ENCODE measurements at places on chromosomes 11 and 22.

GRCh38 chr11:1589996-1590395 lies 4.9 kb upstream of the KRTAP5-1 start:
- no peak for DNase-seq

- no peak for DNase-seq
Measured at GRCh38 chr11:120025606-120026335, 112.1 kb downstream of the TRIM29 start.

DNA sequence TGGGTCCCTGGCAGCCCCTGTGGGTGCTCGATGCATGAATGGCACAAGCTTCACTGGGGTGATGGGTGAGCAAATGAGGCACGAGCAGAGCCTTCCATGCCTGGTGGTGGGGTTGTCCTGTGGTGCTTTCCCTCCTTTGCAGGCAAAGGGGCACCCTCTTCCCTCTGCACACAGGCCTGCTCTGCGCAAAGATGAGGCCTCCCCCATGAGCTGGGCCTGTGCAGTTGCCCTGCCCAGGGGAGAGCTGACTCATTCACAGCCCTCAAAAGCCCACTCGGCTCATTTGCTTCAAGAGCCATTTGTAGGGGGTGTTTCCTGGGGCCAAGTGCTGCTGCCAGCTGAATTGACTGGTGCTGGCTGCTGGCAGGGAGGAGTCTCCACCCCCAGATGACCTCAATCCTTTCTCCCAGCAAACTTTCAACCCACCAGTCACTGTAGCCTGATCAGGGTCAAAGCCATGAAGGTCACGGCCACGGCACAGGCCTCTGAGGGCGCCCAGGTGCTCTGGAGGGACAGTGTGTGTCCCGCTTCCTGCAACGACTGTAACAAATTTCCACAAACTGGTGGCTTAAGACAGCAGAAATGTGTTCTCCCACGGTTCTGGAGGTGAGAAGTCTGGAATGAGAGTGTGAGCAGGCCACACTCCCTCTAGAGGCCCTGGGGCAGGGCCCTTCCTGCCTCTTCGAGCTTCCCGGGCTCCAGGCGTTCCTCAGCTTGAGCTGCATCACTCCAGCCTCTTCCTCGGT lies 48.8 kb upstream of the ANO1 start:
- no peak for DNase-seq

DNA sequence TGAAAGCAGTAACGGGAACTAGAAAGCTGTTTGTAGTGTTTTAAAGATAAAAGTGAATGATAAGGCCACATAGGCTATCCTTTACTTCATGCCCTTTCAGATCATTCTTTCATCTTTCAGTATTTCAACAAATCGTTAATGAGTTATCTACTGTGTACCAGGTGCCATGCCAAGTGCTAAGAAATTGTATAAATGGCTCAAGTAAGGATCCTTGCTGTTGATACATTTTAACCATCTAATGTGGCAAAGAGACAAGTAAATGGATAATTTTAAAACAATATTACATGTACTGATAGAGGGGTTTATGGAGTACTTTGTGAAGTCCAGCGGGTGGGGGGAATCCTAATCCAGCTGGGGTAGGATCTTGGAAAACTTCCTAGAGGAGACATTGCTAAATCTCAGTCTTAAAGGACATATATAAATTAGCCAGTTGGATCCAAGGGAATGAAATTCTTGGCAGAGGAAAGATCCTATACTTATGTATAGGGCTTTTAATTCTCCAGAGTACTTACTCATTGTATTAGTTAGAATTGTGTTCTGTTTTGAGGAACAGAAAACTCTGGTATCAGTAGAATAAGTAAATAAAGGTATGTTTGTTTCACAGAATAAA lies 119.4 kb downstream of the TRIM44 start:
- DNase-seq: no peak

DNA sequence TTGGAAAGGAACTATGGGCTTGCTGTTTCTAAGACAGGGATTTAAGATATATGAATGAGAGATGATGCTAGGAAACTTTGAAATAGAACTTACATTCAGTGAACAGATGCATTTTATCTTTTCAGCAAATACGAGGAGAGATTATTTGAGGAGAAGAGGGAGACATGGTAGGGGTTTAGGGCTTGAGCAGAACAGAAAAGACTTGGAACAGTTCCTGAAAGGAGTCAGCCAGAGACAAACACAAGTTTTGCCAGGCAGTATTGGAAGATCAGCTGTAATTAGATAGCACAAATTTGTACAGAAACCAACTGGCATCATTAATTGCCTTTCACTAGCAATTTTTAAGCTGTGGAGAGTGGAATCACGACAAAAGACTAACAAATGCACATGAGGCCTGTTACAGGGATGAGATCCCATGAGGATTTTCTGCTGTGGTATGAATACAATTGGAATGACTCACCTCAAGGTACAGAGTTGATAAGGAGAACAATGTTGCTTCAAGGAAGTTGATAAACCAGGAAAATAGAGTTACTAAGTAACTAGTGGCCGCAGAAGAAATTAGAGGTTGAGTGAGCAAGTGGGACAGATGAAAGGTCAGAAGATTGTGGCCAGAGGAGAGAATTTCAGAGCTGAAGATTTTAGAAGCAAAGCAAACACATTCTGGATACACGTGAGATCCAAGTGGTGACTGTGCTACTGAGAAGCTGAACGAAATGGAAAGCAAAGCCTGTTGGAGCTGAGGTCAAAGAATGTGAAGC lies 67.9 kb downstream of the CYB5R2 start:
- no peak for DNase-seq

GRCh38 chr11:20712912-20713311 lies 43.5 kb downstream of the NELL1 start:
- no peak for DNase-seq

DNA sequence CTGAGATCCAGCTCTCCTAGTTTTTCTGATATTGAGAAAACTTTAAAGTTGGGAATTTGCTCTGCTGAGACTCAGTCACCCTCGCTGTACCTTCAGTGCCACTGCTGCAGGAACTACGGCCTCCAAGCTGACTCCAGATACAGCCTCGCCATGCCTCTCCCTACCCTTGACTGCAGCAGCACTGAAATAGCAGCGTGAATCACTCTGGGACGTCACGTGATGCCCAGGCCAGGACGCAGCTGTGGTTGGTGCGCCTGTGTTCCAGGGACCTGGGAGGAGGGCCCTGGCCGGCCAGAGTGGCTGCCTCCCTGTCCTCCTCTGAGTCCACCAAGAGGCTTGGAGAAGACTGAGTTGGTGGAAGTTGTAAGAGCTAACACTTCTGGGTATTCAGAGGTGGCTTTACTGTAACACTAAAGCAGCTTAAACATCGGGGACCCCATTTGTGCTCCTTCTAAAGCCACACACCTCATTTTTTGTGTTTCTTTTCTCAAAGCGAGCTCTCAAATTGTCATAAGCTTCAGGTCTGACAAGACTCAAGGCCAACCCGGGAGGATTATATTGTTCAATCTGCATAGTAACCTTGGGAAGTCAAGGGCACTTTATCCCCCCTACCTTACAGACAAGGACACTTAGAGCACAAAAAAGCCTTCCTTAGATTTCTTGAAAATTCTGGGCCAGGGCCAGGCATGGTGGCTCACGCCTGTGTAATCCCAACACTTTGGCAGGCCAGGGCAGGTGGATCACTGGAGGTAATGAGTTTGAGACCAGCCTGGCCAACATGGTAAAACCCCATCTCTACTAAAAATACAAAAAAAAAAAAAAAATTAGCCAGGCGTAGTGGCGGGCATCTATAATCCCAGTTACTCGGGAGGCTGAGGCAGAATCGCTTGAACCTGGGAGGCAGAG lies 4.2 kb upstream of the STIP1 start:
- peak; percentile 86 for DNase-seq

- peak; percentile 26 for DNase-seq
Measured at GRCh38 chr11:3609416-3610265, 32.2 kb downstream of the ART5 start.

GRCh38 chr11:85737738-85738137 lies 51.7 kb upstream of the CCDC89 start:
- DNase-seq: no peak

- no peak for DNase-seq
Measured at GRCh38 chr11:44596525-44597276, 31.2 kb downstream of the CD82 start.

GRCh38 chr11:72844356-72844755 lies 30.1 kb downstream of the ATG16L2 start:
- DNase-seq: peak; percentile 49

DNA sequence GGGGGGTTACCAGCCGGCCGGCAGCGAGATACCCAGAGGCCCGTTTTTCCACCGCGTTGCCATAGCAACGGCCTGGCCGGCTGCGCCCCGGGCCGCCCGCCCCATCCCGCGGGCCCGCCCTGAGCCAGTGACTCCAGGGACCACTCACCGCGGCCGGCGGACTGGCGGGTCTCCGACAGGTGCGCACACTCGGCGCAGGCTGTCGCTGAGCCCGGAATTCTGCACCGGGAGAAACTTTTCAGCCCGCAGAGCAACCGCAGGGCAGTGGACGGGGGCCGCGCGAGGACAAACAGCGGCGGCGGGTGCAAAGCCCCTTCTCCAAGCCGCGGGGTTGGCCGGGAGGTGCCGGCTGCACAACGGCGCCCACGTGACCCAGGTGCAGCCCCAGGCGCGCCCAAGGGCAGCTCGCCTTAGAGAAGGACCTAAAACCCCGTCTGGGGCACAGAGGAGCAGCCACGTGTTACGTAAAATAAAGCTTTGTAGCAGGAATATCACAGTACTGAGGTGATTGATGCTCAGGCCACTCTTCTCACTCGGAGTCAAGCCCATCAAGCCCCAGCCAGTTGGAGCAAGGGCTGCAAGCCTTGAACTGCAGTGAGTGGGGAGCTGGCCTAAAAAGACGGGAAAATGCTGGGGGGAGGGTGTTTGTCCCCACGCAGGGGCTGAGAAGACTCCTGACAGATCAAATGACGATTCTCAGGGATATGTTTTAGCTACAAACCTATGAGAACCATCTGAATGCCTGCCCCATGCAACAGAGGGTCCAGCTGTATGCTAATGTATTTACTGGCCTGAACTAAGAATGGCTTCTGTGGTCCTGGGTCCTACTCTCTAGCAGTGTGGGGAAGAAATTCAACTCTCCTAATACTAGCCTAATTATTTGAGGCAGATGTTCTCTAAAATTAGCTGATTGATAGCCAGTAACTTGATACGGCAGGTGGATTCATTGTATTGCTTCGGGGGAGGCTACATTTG lies at the start of gene STK33:
Gene STK33 (minus strand): TSS at position 294 of the 975 bp plus-strand sequence. CDS start 119,323 bp downstream, outside the sequence.
- DNase-seq: no peak

DNA sequence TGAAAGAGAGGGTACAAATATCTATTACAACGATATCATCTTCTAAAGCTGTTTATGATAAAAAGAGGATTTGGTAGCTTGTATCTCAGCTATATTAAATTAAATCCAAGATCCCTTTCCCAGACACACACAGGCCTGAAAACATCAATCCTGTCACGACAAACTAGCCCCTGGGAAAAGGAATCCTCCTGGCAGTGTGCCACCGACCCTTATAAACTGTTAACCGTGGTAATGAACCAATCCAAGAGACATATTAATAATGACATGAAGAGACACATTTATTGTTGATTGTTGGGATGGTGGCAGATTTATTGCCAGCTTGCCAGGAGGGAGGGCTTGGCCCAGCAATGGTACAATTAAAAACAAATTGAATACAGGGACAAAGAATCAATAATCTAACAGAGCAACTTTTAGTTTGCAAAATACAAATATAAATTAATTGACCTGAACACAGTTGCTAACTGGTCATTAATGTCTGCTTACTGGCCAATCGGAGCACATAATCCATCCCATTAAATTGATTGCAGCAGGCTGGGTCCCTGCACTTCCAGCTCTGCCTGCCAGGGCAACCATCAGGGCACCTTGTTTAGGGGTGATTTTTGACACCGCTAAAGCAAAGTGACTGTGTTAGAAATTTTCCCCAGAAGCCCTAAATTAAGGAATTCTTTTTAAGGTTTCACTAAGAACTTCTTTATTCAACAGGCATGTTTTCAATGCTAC lies 887.6 kb downstream of the OPCML start:
- DNase-seq: no peak

DNA sequence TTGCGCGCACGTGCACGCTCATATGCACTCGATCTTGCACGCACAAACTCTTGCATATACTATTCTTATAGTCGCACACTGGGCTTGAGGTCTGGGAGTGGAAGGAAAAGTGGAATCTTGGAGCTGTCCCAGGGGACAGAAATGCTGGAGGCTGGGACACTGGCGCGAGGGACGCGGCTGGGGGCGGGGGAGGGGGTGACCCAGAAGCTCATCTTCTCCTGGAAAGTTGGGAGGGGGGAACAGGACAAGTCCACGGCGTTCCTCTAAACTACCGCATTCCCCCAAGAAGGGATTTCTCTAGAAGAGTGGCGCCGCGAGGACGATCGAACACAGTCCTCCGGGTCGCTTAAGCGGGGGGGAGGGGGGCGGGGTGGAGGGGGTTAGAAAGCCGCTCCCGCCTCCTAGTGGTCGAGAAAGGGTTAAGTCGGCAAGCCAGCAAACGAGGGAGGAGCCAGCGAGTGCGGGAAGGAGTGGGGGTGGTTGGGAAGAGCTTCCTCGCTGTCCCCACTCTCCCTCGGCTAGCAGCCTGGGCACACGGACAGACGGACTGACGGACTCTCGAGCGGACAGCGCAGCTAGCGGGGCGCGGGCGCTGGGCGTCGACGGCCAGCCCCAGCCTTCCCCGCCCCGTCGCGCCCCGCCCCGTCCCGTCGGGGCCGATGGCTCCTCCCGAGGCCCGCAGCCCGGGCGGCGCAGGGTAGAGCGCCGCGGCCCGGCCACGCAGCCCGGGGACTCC lies at the start of gene RTN4RL2:
Gene RTN4RL2 (plus strand): TSS at position 507 of the 736 bp plus-strand sequence. CDS start 338 bp downstream, outside the sequence.
- no peak for DNase-seq

GRCh38 chr11:13321431-13321830 lies 43.8 kb downstream of the BMAL1 start:
- DNase-seq: no peak

DNA sequence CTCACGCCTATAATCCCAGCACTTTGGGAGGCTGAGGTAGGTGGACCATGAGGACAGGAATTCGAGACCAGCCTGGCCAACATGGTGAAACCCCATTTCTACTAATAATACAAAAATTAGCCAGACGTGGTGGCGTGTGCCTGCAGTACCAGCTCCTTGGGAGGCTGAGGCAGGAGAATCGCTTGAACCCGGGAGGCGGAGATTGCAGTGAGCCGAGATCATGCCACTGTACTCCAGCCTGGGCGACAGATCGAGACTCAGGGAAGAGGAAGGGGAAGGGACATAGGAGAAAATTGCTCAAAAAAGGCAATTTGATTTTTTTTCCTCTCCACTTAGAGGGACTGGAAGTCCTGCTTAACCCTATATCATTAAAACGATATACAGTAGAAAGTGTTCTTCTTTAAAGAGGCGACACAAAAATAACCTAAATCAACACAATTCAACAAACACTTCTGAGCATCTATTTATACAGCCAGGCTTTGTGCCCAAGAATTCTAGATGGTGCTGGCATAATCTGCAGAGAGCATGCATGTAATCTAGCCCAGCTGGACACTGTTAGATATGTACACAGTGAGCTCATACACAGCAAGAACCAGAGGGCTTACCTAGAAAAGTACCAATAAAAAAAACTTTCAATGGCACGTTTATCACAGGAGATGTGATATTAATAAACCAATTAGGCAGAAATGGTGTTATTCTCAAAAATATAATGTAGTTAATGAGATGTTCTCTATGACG lies 20.9 kb upstream of the DENND5A start:
- DNase-seq: no peak

DNA sequence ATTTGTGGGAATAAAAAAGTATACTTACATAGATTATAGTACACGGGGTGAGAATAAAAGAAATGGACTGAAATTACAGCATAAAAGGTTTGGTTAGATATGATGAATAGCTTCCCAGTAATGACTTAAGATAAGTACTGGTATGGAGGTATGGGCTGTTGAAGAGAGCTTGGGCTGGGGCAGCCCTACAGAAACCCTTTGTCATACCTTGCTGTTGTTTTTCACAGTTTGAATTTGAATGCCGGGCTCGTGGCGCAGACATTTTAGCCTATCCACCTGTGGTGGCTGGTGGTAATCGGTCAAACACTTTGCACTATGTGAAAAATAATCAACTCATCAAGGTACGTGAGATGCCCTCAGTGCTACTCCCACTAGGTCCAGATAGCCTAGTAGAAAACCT lies 42.3 kb upstream of the RBX1 start:
- no peak for DNase-seq

Measured in HFF-Myc (cell line).